ENCODE measurements at places on chromosomes 13 and 19. TPM values are rescaled to one million over a fixed set of nuclear protein-coding genes. Genes with fewer than 3 reads are reported as not detected.
A peak's percentile ranks its signal among the peaks of the same experiment; 100 is the strongest.

DNA sequence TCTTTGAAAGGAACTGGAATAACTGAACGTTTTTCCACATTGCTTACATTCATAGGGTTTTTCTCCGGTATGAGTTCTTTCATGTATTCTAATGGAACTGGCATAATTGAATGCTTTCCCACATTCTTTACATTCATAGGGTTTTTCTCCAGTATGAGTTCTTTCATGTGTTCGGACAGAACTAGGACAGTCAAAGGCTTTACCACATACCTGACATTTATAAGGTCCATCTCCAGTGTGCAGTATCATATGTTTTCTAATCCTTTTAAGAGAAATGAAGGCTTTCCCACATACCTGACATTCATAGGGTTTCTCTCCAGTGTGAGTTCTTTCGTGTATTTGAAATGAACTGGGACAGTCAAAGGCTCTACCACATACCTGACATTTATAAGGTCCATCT is 24.7 kb downstream of the ZNF564 start:
- DNase-seq = no peak

- DNase-seq = peak; percentile 94
These were observed 4.9 kb upstream of the LRFN3 start for GRCh38 chr19:35931161-35931873.

- no peak for DNase-seq
These were observed 173.6 kb downstream of the NUFIP1 start for GRCh38 chr13:44815623-44816022.

DNA sequence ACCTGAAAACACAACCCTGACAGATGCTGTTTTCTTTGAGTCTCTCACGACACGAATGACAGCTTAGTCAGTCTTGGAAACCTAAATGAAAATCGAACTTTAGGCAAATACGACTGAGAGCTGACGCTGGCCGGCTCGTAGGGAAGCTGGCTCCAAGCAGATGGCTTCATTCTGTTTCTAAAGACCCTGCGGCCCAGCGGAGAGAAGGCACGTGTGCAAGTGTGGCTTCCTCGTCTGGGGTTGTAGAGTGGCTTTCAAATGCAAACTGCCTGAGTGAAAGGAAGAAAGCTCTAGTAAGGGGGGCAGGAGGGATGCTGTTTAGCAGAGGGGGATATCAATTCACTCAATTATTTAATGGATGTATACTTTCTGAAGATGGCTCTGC is 26.1 kb upstream of the TIMM44 start:
- DNase-seq = no peak

DNA sequence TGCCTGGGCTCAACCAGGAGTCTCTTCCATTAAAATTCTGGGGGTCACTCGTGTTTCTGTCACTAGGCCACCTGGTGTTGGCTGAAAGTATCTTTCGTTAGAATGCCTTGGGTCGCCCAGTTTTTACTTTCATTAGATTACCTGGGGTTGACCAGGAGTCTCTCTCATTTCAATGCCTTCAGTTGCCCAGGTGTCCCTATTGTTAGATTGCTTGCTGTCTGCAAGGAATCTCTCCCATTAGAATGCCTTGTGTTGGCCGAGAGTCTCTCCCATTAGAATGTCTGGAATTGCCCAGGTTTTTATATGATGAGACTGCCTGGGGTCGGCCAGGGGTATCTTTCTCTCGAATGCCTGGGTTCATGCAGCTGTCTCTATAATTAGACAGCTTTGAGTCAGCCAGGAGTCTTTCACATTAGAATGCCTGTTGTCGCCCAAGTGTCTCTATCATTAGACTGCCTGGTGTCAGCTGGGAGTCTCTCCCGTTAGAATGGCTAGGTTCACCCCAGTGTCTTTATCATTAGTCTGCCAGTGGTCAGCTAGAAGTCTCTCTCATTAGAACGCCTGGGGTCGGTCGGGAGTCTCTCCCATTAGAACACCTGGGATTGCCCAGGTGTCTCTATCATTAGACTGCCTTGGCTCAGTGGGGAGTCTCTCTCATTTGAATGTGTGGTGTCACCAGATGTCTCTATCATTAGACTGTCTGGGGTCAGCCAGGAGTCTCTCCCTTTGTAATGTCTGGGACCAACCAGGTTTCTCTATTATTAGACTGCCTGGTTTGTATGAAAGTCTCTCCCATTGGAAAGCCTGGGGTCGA is 1446.8 kb downstream of the UQCRFS1 start:
- DNase-seq = no peak

- no peak for DNase-seq
These were observed 31.8 kb upstream of the RFXAP start for GRCh38 chr13:36787181-36787580.

- DNase-seq = no peak
These were observed 84.1 kb downstream of the CHST8 start for GRCh38 chr19:33705860-33706259.

GRCh38 chr13:26619358-26619757 is 61.9 kb downstream of the WASF3 start:
- no peak for DNase-seq

GRCh38 chr13:58838615-58839014 is 1207.1 kb downstream of the PCDH17 start:
- no peak for DNase-seq

DNA sequence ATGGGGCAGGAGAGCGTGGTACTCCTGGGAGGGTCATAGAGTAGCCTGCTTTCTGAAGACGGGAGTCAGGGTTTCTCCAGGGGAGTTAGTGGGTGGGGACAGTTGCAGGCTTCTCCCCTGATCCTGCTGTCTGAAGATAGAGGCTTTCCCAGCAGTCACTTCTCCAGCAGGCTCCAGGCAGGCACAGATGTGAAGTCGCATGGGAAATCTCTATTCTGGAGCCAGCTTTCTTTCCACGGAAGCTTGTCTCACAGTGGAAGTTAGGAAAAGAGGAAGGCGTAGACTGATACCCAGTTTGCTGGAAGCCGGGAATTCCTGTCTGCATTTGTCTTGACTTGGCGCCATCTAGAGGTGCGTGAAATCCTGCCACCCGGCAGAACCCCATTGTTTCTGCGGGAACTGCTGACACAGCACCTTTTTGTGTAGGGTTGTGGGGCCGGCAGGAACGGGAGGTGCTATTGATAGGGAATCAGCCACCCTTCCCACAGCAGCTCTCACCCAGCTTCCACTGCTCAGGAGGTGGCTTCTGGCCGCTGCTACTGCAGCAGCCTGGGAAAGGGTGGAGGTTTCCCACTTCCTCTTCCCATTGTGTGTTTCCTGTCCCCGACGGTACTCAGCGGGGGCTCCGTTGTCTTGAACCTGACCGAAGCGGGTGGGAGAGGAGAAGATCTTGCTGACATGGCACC is 28.5 kb upstream of the NPAS1 start:
- peak; percentile 82 for DNase-seq

- DNase-seq = no peak
These were observed 53.8 kb downstream of the F2RL3 start for GRCh38 chr19:16942583-16942982.

DNA sequence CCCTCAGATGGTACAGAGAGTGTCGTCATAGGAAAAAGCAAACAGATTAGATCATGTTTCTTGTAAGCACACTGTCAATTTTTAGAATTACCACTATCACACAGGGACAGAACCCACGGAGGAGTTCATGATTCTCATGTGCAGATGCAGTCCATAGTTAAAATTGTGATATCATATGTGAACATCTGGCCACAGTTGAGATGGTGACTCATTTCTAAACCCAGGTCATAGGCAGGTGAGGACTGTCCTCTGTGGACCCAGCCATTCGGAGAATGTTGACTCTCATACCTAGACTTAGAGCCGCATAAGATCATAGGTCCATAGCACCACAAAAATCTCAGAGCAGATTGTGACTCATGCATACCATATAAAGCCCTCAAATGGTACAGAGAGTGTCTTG is 17.8 kb upstream of the ZNF730 start:
- no peak for DNase-seq

SYNGR4 gene
- 0.33 TPM for polyA plus RNA-seq

CYP4F3 gene
- polyA plus RNA-seq = 1.3 TPM

KLC3 gene
- polyA plus RNA-seq = 2.5 TPM

Data from left renal cortex interstitium (tissue), 4 donors.